Activated naive CD4-positive, alpha-beta T cell (primary cell): ENCODE measurements at places on chromosomes 7 and 10.

GRCh38 chr10:20630092-20630643 is 266.9 kb downstream of the NEBL start:
- no peak for DNase-seq

- DNase-seq: no peak
Observed at GRCh38 chr10:16732376-16732775, 84.8 kb downstream of the RSU1 start.

- DNase-seq: no peak
Observed at GRCh38 chr7:121515630-121516401, 119.7 kb upstream of the FAM3C start.

- DNase-seq: peak; percentile 57
Observed at GRCh38 chr7:77415823-77416620, at the start of gene GSAP. TSS of gene GSAP (minus strand) at chr7:77416349. CDS start at chr7:77416321, 28 bp downstream.

- no peak for DNase-seq
Observed at GRCh38 chr7:140440593-140440992, 36.7 kb downstream of the RAB19 start.
